T-helper 9 cell (primary cell): ENCODE measurements at places on chromosomes 6 and 20.

GRCh38 chr6:148203281-148203925, 139.2 kb upstream of the SASH1 start:
- no peak for DNase-seq

- no peak for DNase-seq
These were observed 193.1 kb downstream of the DOK5 start for GRCh38 chr20:54668271-54669039.

GRCh38 chr6:170247178-170247701, 43.6 kb downstream of the DLL1 start:
- no peak for DNase-seq

- no peak for DNase-seq
These were observed 101.4 kb downstream of the LIN28B start for GRCh38 chr6:105058316-105058715.

GRCh38 chr6:110369066-110369465, 10.9 kb upstream of the METTL24 start:
- no peak for DNase-seq

DNA sequence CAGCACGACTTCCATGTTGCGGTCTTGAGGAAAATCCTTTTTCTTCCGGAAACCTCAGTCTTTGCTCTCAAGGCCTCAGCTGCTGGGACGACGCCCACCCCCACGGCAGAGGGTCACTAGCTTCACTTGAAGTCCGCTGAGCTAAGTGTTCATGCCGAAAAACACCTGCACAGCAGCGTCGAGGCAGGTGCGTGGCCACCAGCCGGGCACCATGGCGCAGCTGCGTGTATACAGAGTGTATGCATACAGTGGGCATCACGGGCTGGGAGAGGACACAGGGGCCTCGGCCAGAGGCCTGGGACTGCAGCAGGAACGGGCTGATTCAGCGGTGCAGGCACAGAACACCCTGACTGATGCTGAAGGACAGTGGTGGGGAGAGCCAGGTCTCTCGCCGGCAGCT, 20.1 kb downstream of the KCNQ2 start:
- no peak for DNase-seq

GRCh38 chr6:624979-625378, 31.9 kb downstream of the HUS1B start:
- DNase-seq, result no peak

DNA sequence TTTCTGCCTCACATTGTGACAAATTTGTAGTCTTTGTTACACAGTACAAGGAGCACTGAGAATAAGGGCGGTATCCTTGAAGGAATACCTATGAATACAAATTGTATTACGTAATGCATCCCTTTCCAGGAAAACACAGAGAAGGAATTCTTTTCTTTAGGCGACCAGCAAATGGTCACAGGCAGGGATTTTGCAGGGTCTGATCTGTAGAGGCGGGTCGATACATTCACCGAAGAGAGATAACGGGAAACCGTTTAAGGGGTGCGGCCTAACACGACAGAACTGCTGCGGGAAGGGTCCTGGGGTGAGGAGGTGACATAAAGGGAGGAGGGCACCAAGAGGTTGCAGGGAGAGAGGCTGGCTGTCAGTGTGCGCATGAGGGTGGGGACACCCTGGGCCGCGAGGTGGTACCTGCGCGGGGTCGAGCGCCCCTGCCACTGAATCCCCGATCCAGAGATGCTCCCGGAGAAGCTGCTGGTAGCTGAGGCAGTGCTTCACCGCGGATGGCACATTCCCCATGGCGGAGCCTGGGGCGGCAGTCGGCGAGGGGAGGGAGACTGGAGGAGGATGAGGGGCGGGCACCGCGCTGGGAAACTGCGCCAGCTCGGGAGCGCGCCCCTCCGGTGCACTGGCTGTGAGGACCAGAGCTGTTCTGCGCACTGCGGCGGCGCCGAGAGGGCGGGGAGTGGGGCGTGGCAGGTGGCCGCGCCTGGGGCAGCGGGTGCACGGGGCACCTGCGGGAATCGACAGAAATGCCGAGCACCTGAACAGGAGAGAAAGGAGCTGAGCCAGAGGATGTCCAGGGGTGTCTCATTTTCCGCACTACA, at the start of gene HMGCLL1:
TSS of gene HMGCLL1 (minus strand) at position 656 of the 827 bp plus-strand sequence. CDS start at position 519, 137 bp downstream.
- DNase-seq, result no peak

- no peak for DNase-seq
These were observed 1009.3 kb downstream of the GRIK2 start for GRCh38 chr6:102402635-102403329.

DNA sequence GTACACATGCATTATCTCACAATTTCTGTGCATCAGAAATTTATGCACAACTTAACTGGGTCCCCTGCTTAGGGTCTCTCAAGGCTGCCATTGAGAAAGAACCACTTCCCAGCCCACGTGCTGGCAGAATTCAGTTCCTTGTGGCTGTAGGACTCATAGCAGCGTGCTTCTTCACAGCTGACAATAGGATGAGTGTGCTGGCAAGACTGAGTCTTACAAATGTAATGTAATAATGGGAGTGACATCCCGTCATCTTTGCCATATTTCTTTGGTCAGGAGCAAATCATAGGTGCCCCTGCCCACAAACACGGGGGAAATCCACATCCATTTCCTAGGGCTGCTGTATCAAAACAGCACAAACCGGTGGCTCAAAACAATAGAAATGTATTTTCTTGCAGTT, 77.4 kb downstream of the FIG4 start:
- no peak for DNase-seq

DNA sequence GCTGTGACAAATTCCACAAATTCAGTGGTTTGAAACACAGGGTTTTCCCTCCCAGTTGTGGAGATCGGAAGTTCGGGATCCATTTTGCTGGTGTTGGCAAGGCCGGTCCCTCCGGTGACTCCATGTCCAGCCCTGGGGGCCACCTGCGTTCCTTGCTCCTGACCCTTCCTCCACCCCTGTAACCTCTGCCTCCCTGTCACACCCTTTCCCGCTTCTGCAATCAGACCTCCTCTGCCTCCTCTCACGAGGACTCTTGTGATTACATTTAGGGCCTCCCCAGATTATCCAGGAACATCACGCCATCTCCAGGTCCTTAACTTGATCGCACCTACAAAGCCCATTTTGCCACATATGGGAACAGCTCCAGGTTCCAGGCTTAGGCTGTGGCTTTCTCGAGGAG, 12.5 kb downstream of the RPS6KA2 start:
- no peak for DNase-seq

DNA sequence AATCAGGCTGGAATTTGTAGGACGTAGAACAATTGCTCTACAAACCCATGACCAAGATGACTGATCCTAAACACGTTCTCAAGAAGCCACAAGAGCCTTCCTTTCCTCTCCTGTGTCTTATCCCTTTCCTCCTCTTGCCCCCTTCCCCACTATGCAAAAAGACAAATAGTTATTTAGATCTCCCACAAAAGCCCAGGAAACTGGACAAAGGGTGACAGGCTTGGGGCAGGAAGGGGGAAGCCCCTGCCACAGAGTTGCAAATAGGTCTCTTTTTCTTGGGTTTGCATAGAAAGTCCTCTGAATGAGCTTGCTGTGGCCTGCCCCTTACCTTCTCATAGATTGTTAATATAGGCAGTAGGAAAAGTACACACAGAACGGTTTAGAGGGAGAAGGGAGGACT, 377.1 kb upstream of the BTBD3 start:
- no peak for DNase-seq

DNA sequence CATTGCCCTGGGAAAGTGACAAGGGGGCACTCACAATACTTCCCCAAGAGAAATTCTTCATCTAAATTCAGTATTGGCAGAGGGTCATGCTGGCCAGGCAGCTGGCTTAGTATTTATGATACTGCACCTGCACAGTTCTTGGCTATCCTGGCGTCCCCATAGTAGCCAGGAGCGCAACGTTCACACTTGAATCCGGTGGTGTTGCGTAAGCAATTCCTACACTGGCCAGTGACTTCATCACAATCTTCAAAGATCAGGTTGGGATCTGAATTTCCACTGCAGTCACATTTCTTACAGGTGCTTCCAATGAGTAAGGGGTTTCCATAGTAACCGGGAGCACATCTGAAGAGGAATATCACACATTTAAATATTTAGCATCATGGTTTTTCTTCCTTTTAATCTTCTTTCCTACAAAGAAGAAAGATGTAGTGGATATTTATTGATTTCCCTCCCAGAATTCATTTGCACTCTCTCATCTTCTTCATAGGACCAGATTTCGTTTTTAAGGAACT, 62.8 kb downstream of the LAMA4 start:
- DNase-seq, result no peak

- no peak for DNase-seq
These were observed 15.5 kb downstream of the ZNF831 start for GRCh38 chr20:59178983-59179595.

GRCh38 chr6:21263531-21264287, 329.8 kb upstream of the SOX4 start:
- DNase-seq, result no peak

- DNase-seq, result no peak
These were observed 35.0 kb upstream of the PNRC1 start for GRCh38 chr6:89045576-89045975.

GRCh38 chr20:51894201-51894600, 91.9 kb upstream of the SALL4 start:
- no peak for DNase-seq

GRCh38 chr6:81625216-81625615, 127.3 kb downstream of the TENT5A start:
- no peak for DNase-seq

DNA sequence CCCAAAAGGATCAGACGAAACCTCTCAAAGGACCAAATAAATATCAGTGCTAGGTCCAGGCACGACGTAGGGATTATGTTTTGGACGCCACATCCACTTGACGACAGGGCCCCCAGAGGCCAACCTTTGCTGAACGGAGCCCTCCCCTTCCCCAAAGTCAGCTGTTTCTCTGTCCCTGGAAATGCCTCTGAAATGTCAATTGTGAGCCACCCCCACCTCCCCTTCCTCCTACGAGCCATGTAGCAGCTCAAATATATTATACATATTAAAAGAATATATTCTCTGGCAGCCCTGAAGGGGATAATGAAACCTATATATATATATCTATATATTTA, 39.6 kb upstream of the BLCAP start:
- no peak for DNase-seq

DNA sequence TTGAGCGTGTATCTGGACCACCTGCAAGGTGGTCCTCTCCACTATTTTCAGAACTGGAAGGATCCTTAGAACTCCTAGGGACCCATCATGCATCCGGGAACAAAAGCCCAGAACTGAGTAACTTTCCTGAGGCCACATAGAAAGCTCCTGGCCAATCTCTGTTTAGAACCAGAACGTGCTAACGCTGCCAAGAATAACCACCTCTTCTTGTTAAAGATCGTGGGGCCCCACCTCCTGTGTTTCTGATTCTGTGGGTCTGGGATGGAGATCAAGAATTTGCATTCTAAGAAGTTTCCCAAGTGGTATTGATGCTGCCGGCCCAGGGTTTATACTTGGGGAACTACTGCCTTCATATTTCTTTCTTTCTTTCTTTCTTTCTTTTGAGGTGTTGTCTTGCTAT, 13.3 kb downstream of the CD40 start:
- no peak for DNase-seq

- no peak for DNase-seq
These were observed 29.8 kb upstream of the TCP11 start for GRCh38 chr6:35170891-35171290.

DNA sequence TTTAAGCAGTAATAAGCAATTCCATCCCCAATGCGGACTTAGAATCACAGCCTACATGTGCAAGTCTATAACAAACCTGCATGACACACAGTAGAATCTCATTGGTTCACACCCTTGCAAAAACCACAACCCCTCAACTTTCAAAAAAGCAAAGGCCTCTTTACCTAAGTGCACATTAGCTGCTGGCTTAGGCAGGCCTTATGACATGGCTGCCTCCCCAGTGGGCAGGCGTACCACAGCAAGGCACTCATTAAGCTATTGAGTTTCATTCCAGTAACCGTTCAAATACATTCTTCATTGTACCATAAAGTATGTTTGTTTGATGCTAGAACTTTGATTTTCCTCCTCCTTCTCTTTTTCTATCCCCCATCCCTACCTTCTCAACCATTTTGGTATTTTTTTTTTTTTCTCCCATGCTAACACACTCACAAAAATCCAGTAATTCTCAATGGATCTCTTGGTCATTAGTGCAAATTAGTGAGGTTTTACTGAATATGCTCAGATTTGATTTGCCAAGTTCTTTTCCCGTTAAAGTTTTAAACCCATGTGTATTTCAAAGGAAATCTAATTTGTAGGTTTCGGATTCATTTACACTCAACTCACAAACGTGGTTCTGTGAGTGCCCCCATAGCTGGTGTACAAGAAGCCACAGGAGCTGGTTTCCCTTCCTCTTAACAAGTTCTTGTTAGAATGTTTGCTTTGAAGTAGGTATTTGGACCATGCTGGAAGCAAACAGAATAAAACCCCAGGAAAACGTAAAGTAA, 460.4 kb upstream of the RUNX2 start:
- DNase-seq, result no peak

- no peak for DNase-seq
These were observed at the start of gene PSORS1C1 for GRCh38 chr6:31114541-31114878. TSS of gene PSORS1C1 (plus strand) at chr6:31114800. CDS start at chr6:31129633, 14,833 bp downstream.

DNA sequence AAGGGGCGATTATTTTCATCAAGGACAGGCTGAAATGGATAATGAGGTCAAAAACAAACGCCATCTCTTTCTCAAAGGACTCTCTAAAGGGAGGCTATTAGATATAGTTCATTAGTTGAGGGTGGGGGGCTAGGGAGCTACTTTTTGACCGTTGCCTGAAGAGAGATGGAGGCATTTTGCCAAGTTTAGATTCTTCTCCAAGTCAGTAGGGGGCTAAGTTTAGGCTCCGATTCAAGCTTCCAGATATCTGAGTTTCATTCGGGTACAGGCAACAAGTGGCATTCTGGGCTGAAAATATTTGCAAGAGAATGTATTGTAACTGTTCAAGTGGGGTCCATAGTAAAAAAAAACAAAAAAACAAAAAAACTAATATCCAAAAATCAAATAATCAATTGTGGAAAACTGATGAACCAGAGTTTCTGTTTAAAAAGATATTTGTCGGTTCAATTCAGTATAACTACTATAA, 43.4 kb upstream of the PIM1 start:
- no peak for DNase-seq

DNA sequence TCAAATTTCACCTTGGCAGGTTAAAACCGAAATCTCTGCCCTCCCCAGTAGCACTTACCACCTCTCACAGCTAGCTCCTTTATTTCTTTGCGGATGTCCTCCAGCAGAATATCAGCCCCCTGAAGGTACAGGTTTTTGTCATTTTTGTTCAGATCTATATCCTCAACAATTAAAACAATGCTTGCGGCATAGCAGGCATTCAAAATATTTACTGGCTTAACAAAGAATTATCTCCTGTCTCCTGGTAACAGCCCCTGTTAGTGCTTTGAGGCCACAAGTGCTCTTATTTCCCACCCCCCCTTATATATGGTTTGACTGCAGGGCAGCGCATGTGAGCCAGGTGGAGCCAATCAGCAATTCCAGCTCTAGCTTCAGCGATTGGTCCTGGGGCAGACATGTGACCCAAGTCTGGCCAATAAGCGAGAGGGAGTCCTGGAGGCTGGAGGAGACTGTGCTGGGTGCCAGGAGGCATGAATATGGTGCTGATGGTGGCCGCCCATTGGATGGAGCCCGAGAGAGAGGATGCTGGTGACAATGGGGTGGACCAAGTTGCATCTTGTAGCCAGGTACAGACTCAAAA, 21.0 kb downstream of the SULF2 start:
- DNase-seq, result no peak
